Lower leg skin (tissue), 4 donors: ENCODE measurements at places on chromosomes 2 and 18.

DNA sequence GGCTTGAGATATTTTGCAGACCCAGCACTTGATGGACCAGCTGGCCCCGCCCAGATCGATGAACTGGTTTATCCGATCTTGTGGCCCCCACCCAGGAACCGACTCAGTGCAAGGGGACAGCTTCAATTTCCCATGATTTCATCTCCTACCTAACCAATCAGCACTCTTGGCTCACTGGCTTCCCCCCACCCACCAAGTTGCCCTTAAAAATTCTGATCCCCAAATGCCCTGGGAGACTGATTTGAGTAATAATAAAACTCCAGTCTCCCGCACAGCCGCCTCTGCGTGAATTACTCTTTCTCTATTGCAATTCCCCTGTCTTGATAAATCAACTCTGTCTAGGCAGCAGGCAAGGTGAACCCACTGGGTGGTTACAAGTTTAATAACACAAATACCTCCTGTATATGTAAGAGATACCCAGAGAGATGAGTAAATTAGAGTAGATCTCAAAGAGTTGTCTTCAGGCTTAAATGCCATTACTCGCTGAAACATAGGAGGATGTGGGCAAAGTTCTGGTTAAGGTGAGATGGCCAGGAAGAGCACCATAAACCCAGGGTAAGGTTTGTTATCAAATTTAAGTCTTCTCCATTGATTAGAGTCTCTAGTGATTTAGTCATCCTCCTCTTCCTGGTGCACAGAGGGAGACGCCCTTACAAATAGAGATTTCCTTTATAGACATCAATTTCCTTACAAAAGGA, 222.8 kb downstream of the ARL4C start:
- DNase-seq: peak; percentile 83

GRCh38 chr2:176174824-176175708, 13.4 kb upstream of the HOXD1 start:
- peak; percentile 80 for DNase-seq

GRCh38 chr2:238855891-238856580, 8.2 kb downstream of the TWIST2 start:
- DNase-seq: no peak

DNA sequence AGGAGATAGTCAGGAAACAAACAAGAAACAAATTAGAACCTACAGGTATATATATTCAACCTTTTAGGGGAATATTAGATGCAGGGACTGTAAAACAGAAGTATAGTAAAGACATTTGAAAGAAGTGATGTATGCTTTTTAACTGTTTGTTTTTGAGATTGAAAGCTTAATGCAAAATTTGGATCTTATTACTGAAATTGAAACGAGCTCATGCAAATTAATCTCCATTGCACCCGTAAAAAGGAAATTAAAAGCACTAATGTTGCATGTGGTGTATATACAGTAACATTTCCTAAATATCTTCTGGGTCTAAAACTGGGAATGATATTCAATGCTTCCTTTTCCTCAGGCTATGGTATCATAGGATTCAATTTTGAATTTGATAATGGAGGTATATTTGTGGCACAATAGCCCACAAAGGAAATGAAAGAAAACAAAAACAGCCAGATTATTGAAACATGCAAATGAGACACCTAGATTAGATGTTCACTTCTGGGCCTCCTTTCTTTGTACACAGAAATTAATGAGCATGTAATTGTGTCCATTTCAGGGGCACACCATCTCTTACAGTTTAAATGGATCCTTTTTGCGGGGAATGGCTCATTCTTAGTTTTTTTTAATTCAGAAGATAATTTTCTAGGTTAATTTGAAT, 1.6 kb upstream of the ELOA2 start:
- DNase-seq: no peak

DNA sequence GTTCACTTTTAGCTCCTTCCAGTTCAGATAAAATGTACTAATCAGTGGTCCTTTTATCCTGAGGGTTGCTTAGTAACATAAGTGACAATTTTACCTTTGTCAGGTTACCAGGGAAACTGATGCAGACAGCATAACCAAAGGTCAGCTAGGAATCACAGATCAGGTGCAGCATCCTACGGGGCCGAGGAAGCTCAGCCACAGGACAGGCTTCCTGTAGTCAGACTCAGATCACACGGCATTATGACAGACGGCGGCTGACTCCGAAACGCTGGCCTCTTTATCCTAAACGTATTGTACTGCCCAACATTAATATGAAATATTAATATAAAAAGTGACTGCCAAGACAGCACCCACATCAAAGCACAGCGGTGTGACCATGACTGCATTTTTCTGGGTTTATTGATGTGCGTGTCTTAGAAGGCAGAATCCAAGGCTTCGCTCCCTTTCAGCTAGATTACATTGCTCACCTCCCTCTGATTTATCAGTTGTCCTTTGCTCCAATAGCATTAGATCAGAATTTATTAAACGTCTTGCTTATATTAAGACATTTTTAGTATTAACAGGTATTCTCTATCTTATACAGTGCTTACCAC, 444.5 kb downstream of the CMPK2 start:
- DNase-seq: no peak

DNA sequence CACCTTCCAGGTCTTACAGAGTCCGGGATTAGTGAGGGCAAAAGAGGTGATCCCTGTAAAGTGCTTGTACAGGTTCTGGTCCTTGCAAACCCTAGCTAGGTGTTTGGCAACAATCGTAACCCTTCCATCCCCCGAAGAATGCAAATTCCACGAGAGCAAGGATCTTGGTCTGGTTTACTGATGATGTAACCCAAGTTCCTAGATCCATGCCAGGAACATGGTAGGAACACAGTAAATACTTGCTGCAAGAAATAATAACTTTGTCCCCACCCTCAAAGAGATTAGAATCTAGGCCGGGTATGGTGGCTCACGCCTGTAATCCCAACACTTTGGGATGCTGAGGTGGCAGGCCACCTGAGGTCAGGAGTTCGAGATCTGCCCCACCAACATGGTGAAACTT, 6.8 kb upstream of the NEU2 start:
- no peak for DNase-seq

- no peak for DNase-seq
Measured at GRCh38 chr2:25373269-25373981, 31.7 kb upstream of the DNMT3A start.

- peak; percentile 62 for DNase-seq
Measured at GRCh38 chr18:79866889-79867574, 69.3 kb downstream of the KCNG2 start.

- no peak for DNase-seq
Measured at GRCh38 chr2:155190342-155190741, 491.8 kb downstream of the KCNJ3 start.

DNA sequence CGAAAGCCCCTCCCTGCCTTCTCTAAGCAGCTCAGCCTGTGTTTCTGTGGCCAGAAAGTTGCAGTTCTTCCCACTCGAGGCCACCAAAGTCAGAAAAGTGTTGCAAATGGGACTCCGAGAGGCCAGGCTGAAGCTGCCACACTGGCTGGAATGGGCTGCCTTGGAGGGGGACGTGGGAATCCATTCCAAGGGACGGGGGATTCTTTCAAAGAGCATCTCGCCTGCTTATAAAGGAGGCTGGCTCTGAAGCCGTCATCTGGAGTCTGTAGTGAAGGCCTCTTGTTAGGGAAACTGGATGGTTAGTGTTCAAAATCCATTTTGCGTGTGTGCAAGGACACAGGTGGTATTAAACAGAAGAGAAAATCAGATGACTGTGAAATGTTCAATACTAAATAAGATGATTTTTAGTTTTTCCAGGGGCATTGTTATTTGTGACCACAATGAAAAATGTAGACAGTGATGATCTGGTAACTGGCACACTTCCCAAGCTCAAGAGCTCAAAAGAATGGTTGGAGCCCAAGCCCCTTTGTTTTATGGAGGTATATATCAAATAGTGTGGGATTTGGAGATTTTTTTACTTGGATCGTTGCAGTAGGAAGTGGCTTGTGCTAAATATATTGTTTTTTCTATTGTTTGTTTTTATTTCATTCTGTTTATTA, 782 bp downstream of the FAM228B start:
- no peak for DNase-seq

GRCh38 chr2:61710711-61711110, 143.1 kb downstream of the FAM161A start:
- DNase-seq: no peak

DNA sequence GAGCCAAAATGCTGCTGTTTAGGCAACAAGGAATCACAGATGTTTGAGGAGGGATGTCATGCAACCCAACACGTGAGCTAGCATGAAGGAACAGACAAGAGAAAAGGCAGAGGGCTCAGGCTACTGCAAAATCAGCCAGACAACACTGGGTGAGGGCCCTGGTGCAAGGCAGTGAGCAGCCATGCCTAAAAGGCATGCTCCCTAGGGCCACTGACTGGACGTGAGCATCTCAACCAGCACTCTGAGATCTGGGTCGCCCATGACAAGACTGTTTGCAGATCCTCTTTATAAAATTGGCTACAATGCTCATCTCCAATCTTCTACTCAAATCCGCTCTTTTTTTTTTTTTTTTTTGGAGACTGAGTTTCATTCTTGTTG, 49.1 kb downstream of the KIAA2012 start:
- DNase-seq: no peak

- DNase-seq: no peak
Measured at GRCh38 chr2:158228943-158229508, 127.3 kb downstream of the UPP2 start.

DNA sequence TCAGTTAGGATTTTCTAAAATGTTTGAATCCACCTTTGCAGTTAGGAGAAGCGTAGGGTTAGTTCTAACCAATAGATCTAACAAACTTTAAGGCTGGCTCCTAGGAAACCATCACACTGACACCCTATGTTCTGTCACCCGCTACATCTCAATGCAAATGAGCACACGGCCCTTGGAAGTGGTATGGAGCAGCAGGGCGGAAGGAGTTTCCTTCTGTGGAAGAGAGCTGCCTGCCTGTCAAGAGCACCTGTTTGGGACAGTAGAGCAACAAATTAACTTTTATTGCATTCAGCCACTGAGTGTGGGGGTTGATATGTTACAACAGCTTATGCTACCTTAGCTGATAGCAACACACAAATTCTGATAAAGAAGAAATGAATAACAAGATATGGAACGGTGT, 306.9 kb upstream of the RAB6C start:
- no peak for DNase-seq

DNA sequence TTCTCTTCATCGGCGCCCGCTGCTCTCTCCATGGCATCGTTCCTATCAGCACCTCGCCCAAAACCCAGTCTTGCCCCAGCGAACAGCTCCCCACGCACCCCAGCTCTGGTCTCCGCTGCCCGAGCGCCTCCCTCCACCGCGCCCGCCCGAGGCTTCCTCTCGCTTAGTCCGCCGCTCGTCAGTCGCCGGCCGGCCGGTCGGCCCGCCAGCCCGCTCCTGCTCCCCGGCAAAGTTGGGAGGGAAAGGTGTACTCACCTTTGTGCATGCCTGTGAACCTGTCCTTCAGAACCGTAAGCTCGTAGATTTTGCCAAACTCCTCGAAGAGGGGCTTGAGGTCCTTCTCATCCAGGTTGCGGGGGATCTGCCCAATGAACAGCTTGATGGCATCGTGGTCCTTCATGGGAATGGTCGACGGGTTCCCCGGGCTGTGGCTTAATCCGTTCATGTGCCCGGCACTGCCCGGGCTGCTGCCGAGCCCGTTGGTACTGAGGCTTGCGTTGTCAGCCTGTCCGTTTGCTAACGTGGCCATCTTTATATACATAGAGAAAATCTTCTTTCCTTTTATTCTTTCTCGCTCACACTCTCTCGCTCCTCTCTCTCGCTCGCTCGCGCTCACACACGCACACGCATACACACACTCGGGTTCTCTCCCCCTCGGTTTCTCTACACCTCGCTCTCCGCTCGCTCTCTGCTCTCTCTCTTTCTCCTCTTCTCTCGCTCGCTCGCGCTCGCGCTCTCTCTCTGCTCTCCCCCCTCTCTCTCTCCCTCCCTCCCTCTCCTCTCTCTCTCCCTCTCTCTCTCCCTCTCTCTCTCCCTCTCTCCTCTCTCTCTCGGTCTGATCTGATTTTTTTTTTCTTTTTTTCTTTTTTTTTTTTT, at the start of gene CELF4:
Gene CELF4, minus strand, starts transcription at position 698 of the 876 bp plus-strand sequence.
- no peak for DNase-seq

GRCh38 chr2:227509076-227509475, 37.1 kb downstream of the AGFG1 start:
- no peak for DNase-seq

- DNase-seq: no peak
Measured at GRCh38 chr2:178796079-178796677, 11.0 kb downstream of the TTN start.

DNA sequence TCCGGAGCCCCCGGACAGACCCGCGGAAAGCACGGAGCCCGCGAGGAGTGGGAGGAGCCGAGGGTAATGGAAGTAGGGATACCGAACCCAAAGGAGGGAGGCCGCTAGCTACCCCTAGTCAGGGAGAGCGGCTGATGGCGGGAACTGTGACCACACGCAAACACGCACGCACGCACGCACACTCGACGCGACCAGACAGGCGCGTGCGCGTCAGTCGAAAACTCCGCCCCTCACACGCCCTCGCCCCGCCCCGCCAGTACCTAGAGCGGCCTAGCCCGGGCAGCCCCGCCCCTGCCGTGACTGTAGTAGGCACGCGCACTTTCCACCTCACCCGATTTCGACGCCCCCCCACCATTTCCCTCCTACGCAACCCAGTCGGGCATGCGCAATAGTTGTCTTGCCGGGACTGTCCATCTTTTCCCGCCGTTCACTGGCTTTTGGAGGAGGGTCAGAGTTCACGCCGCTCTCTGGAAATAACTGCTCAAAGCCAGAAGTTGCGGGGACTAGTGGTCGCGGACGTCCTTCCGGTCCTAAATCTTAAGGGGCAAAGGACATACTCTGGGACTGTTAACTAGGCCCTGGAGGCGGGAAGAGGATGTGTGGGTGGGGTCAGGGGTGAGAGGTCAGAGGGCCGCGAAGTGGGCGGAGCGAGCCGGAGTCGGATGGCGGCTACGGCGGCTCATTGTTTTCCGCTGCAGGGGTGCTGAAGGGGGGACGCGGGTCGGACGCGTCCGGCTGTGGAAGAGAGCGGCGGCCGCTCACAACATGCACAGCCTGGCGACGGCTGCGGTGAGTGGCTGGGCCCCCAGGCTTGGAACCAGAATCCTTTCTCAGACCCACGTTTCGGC, at the start of the genes CNOT9 and USP37:
Gene CNOT9, plus strand, starts transcription at position 650 of the 848 bp plus-strand sequence. Its CDS starts 116 bp downstream, at position 766.
Gene USP37, minus strand, starts transcription at position 162 of the 848 bp plus-strand sequence. CDS start 9,698 bp downstream, outside the sequence.
- peak; percentile 99 for DNase-seq

- DNase-seq: no peak
Measured at GRCh38 chr2:168462543-168463045, 6.5 kb downstream of the CERS6 start.

- DNase-seq: no peak
Measured at GRCh38 chr2:71299507-71299906, 32.1 kb upstream of the ZNF638 start.

DNA sequence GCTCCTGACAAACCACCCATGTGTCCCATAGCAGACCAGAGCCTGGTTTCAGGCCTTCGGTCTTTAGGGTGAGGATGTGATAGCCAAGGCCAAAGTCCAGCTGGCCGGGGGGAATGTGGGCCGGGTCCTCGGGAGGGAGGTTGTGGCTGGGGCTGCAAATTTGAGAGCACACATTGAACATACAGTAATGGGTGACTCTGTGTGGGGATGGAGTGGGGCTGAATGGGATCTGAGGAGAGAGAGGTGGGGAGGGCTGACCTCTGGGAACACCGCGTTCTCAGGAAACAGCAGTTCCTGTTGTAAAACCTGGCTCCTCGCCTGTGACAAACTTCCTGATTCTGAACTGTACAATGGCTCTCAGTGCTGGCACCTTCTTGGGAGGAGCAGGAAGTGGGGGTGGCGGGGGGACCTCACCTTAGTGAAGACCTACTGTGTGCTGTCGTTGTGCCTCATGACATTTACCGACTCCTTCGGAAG, 48.8 kb downstream of the MCFD2 start:
- DNase-seq: peak; percentile 73

- no peak for DNase-seq
Measured at GRCh38 chr2:160289831-160290230, 89.8 kb upstream of the ITGB6 start.

- DNase-seq: peak; percentile 6
Measured at GRCh38 chr18:3367491-3368091, 82.4 kb upstream of the TGIF1 start.
